ENCODE measurements at places on chromosomes 11 and 22. TPM values are rescaled to one million over a fixed set of nuclear protein-coding genes. Genes with fewer than 3 reads are reported as not detected.

- peak; percentile 29 for DNase-seq
Measured at GRCh38 chr11:78230161-78230877, 41.6 kb downstream of the USP35 start.

The ALKBH3 gene
- 22.7 TPM for polyA plus RNA-seq

GRCh38 chr11:59602432-59602831 is 13.1 kb downstream of the OSBP start:
- DNase-seq, result no peak

DNA sequence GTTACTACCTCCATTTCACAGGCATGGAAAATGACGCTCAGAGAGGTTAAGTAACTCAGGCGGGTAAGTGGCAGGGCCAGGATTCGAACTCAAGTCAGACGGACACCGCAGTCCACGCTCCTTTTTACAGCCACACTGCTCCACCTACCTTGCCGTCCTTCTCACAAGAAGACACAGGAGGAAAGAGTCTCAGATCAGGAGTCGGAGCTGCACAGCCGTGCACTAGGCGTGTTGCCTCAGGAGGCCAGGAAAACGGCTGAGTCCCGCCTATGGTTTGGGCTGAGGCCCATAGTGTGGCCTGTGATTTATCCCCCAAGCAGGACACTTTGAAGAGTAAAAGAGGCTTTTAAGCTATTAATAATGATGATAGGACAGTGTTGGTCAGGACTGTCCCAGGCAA is 44.7 kb upstream of the CD5 start:
- no peak for DNase-seq

The HBG2 gene
- not detected for polyA plus RNA-seq

The HSCB gene
- polyA plus RNA-seq, result 10.3 TPM

DNA sequence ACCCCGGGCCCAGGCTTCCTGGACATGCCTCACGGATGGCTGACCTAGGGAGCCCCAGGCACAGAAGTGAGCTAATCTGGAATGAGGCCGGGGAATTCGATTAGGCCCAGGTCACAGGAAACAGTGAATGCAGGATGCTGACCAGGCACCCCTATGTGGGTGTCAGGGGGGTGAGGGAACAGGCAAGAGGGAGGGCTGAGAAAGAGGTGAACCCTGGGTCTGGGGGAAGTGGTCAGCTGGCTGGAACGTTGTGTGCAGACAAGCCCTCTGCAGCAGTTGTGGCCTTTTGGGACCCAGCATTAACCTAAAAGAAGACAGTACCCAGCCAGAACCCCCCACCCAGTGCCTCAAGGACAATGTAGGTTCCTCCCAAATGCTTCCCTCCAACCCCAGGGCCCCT is 8.1 kb downstream of the SERHL2 start:
- DNase-seq, result no peak

- DNase-seq, result no peak
Measured at GRCh38 chr11:5266609-5267008, 3.1 kb downstream of the HBE1 start.

- DNase-seq, result no peak
Measured at GRCh38 chr11:15941206-15941770, 415.1 kb downstream of the SOX6 start.

The PHF21A gene
- polyA plus RNA-seq, result 51.8 TPM

DNA sequence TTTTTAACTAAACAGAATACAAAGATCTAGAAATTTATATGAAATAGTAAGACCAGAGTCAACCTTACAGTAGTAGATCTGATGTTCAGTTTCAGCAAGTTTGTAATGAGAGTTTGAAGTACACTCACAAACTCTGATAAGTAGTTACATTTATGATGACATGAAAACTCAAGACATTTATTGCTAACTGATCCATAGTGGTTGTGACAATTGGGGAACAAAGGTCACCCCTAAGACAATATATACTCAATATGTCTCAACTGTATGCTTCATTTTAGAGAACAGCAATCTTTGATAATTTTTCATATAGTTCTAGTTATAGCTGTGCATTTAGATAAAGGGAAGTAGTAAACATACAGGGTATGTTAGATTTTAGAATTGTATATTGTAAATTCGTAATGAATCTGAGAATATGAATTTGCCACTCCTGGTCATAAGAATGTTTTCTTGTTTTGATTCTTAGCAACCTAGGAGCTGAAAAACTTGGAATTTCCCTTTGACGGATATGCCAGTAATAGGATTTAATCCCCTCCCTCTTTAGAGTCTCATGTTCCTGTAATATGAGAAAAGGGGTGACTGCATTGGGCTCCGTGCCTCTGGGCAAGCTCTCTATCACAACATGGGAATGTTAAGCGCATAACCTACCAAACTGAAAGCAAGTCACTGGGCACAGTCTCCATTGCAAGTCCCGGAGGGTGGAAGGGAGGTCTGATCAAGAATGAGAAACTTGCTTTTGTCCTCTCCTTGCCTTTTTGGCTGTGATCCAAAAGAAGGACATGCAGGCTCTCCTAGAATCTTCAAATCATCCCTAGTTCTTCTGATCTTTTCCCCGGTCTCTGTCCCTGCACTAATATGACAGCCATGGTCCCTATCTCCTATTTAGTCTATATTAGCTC is 11.4 kb downstream of the OR10D3 start:
- DNase-seq, result no peak

GRCh38 chr11:45646275-45646927 is 19.0 kb downstream of the CHST1 start:
- DNase-seq, result no peak

DNA sequence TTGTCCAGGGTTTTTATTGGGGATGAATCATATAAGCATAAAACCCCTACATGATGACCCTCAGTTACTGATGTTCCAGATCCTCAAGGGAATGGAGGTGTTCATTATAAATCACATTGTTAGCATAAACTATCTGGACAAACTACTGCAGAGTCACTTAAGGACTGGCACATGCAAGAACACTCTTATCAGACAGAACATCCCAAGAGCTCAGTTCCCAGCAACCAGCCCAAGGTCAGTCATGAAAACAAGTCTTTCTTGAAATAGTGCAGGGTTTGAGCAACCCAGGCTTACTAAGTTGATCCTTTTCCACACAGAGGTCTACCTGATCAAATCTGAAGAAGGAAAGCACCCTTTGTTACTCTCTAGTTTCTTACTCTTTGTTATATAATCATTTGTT is 13.5 kb upstream of the PTS start:
- DNase-seq, result no peak

The HEPACAM gene
- not detected for polyA plus RNA-seq

DNA sequence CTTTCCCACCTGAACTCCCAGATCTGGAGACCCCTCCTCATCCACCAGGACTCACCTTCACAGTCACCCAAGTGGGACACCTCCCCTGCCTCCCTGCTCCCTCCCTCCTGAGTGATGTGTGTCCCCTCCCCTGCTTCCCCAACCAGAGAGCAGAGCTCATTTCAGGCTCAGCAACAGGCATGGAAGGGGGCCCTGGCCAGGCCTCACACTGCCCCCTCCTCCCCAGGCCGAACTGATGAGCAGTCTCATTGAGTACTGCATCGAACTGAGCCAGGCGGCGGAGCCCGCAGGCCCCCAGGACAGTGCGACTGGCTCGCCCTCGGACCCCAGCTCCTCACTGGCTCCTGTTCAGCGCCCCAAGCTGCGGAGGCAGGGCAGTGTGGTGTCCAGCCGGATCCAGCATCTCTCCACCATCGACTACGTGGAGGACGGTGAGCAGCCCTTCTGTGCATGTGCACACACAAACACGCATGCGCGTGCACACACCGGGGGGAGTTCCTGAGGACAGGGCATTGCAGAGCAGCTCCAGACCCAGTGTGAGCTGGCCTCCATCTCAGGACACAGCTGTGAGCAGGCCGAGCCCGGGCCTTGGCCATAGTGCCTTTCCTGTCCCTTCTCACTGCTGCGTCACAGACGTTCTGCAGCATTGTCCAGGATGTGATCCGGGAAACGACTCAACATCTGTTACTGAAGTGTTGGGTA is 17.8 kb upstream of the NEAT1 start:
- no peak for DNase-seq
